NCI-H510A treated with DMSO at 0.1 percent for 48 hours (cell line): ENCODE measurements at places on chromosomes 1 and 21.

DNA sequence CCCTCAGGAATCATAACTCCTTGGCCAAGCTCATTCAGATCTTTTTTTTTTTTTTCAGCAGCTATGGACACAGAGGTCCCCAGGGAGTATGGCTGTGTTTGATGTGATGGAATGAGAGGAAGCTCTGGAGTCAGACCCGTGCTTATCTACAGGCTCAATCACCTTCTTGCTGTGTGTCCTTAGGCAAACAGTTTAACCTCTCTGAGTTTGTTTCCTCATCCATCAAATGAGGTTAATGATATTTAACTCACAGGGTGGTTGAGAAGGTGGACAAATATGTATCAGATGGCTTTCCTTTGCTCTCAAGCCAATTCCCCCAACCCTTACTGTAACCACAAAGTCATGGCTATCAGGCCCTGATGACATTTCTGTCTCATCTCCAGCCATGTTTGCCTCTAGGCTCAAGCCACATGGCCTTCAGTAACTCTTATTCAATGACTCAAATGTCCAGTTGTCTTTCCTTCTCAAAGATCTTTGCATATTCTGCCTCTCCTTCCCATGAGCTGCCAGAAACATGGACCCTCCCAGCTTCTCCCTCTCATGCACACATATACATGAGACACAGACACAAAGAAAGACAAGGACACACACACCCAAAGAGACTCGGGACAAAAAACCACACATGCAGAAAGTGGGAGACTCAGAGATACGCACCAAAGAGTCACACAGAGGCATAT, 303.5 kb upstream of the KAZN start:
- no peak for DNase-seq

DNA sequence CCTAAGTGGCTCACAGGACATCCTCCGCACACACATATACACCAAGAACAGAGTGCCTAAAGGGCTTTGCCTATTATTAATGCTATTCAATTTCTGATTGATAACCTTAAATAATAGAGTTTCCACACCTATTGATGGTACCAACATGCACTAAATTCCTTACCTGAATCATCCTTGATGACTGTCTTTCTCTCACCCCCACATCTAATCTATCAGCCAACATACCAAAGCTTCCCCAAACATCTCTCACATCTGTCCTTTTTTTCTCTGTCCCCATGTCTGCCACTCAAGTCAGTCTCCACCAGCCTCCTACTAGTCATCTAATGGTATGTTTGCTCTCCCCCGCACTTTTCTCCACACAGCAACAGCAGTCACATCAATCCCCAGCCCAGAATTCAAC, 174.4 kb downstream of the DSCAM start:
- no peak for DNase-seq

- no peak for DNase-seq
Measured at GRCh38 chr1:46393510-46393909, 607 bp upstream of the FAAH start.

DNA sequence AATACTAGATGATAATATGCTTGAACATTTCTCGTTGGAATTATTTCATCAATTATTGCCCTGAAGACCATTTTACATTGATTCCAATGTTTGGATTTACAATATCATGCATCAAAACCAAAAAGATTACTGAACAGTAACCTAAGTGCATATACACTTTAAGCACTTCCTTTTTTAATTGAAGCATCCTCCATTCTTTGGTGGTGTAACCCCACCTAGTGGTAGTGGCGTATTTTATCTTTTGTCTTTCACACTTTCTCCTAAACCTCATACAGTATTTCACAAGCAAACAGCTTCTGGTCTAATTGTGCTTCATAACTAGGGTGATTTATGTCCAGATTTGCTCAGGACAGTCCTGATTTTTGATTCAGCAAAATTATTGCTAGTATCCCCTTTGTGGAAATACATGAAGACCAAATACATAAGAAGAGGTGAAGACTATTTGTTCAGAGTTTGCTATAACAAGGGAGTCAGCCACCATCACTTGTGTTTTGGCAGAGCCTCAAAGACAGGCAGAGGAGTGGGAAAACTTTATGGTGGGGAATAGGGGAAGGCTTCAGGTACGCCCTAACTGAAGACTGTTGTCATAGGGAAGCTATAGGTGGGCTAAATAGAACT, 3.4 kb upstream of the NVL start:
- DNase-seq: peak; percentile 86

DNA sequence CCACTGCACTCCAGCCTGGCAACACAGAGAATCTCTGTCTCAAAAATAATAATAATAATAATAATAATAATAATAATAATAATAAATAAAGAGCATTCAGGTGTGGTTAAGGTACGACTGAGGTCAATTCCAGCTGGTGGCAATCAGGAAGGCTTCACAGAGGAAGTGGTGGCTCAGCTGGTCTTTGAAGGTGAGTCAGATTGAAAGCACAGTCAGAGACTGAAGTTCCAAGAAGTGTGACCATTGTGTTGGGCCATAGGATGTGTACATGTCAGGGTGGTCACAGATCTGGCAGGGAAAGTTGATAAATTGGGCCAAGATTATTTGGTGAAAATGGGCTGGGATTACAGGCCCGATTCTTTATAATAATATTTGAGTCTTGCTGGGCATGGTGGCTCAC, 31.0 kb upstream of the MED18 start:
- DNase-seq: no peak

GRCh38 chr1:42165511-42166210, 1.1 kb upstream of the GUCA2A start:
- peak; percentile 82 for DNase-seq

DNA sequence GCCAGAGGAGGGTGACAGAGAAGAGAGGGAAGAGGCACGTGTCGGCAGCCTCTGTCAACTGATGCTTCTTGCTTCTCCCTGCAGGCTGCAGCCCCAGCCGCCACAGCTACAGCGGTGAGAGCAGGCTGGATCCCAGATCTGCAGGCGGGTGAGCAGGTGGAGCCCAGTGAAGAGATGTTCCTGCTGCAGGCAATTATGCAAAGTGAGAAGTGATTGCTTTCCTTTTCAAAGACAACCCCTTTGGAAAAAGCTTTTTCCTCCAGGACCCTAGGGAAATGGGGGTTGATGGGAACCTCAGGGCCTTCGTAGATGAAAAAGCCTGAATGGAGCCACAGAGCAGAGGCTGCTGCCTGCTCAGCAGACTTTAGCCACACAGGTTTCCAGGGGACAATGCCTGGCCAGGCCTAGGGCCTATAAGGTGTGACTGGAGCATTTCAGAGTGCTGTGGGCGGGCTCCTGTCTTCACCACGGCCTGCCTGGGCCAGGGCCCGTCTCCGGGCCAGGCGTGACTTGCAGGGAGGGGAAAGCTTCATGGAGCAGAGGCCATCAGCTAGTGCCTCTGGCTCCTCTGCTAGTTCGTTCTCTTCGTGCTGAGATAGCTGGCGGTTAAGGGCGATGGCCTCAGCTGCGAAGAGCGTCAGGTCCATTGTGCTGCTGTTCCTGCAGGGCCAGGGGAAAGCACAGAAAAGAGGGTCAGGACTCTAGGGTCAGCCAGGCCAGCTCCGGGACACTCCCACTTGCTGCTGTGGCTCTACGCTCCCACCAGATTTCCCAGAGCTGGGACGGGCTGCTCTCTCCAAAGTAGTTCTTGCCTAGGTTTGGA, 6.9 kb upstream of the KNCN start:
- no peak for DNase-seq

- no peak for DNase-seq
Measured at GRCh38 chr1:108636876-108637275, 24.0 kb downstream of the HENMT1 start.

GRCh38 chr1:163170975-163171676, 31.6 kb downstream of the RGS5 start:
- DNase-seq: peak; percentile 13

- no peak for DNase-seq
Measured at GRCh38 chr1:64756770-64757169, 11.9 kb downstream of the RAVER2 start.

GRCh38 chr21:36636016-36636415, 62.9 kb upstream of the SIM2 start:
- no peak for DNase-seq

DNA sequence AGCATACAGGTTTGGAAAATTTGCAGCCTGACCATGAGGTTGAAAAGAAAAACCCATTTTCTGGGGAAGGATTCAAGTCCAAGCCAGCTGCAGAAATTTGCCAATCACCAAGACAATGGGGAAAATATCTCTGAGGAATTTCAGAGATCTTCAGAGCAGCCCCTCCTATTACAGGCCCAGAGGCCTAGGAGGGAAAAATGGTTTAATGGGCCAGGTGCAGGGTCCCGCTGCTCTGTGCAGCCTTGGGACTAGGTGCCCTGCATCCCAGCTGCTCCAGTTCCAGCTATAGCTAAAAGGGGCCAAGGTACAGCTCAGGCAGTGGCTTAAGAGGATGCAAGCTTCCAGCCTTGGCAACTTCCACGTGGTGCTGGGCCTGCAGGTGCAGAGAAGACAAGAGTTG, 113.5 kb downstream of the GABPA start:
- no peak for DNase-seq

- no peak for DNase-seq
Measured at GRCh38 chr1:185559684-185560331, 174.4 kb upstream of the HMCN1 start.

GRCh38 chr1:2098839-2099785, 48.9 kb downstream of the PRKCZ start:
- DNase-seq: no peak

- peak; percentile 45 for DNase-seq
Measured at GRCh38 chr21:38804030-38804788, 1.5 kb upstream of the ETS2 start.

- no peak for DNase-seq
Measured at GRCh38 chr21:33211732-33212131, 18.0 kb upstream of the IFNAR2 start.
